Thymus (tissue), 14 donors: ENCODE measurements at places on chromosomes 12 and 14.

- no peak for DNase-seq
Observed at GRCh38 chr12:120457133-120457532, 10.9 kb downstream of the GATC start.

DNA sequence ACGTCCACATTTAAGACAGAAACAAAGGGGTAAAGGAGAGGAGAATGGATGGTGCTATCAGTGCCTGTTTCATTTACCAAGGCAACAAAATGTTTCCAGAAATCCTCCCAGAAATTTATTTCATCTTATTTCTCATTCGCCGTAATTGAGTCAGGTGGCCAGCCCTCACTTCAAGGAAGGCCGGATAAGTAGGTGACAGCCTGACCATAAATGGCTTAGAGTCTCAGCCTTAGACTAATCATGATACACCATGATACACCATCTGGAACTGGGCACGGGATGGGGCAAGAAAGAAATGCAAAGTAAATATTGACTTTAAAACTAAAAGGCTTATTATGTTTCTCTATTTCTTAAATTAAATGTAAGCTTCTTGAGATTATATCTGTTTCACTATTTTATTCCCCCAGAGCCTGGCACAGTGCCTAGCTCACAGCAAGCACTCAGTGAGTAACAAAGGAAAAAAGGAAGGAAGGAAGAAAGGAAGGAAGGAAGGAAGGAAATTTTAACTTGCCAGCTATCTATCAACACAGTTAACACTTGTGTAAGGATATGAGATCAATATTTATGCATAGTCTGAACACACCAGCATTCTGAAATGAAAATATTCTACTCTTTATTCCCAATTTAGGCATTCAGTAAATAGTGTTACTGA, 106.1 kb upstream of the FSCB start:
- no peak for DNase-seq

GRCh38 chr14:72054911-72055310, 122.7 kb downstream of the RGS6 start:
- DNase-seq = peak; percentile 45

DNA sequence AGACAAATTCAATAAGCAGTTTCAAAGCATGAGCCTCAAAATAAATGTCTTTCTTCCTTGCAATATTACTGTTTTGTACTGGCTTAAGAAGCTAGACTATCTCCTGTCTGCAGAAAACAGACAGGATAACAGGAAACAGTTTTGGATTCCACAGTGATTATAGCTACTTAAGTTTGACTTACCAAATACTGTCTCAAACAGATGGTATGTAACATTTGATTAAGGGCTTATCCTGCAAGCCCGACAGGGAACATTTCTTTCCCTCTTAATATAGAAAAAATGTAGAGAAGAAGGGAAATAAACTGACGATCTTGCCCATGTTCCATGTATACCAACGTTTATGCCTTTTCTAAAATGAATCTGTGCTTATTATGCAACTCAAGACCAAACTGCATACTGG, 179.9 kb upstream of the EEA1 start:
- DNase-seq = no peak

DNA sequence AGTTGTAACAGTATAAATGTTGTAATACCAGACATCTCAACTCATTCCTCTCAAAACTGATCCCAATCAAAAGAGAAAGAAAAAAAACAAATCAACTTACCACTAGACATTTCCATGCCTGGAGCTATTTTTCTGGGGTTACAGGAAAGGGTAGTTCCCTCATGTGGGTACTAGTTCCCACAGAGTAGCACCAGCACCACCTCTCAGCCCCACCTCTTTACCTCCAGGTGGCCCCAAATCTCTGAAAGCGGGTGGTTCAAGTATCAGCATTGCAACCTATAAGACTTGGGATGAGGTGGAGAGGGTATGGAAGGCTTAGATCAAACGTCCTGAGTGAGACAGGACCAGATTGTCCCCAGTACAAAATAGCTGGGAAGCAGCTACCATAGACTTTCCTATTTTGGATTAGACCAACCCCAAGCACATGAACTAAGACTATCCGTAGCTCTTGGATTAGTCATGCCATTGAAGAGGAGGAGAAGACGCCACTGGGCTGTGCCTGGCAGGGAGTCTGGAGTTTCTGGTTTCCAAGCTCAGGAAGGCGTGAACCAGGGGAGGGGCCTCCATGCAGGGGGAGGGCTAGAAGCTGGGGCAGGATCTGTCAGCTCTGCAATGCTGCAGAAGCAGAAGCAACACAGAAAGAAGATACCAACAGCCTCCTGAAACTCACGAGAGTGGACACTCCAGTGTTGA, at the start of gene SLC39A2:
TSS of gene SLC39A2 (plus strand) at position 620 of the 693 bp plus-strand sequence. CDS start 154 bp downstream, outside the sequence.
- DNase-seq = no peak

- no peak for DNase-seq
Observed at GRCh38 chr12:8156845-8157244, at the start of gene ZNF705A. Gene ZNF705A (plus strand): TSS chr12:8157015. CDS start chr12:8172626, 15,611 bp downstream.

- no peak for DNase-seq
Observed at GRCh38 chr14:22884076-22884737, 1.2 kb downstream of the REM2 start.

GRCh38 chr14:63454863-63455622, 88.1 kb downstream of the PPP2R5E start:
- no peak for DNase-seq

GRCh38 chr12:33290703-33291102, 148.9 kb downstream of the SYT10 start:
- no peak for DNase-seq

DNA sequence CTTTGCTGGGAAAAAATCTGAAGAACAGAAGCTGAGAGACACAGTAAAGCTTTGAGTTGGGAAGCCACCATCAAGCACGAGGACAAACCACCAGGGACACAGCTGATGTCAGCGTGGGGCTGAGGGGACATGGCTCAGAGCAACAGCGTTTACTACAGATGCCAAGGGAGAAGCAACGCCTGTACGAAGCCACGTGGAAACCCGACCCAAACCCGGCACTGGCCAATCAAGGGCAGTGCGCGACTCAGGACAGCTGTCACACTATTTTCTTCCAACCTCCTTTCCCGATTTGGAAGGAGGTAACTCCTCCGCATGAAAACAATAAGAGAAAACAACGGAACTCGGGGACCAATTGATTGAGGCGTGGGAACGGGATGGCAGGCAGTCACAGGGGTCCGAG, 20.2 kb upstream of the CHGA start:
- no peak for DNase-seq

DNA sequence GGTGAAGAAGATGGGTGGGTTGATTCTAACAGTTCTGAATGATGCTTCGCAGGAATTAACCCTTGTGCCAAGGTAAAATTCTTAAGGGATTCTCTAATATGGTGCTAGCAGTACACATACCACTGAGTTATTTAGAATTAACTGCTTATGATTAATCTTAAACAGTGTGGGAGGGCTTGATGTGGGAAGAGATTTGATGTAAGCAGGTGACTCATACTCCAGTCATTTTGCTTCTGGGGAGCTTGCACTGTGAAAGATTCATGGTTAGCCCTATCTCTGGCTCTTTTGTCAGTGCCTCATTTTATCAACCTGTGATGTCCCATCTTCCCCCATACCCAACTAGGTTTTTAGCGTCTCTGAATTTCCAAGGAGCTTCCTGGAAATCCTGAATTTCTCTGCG, 83.8 kb downstream of the NRXN3 start:
- no peak for DNase-seq

- no peak for DNase-seq
Observed at GRCh38 chr12:132837693-132838409, 9.2 kb upstream of the GOLGA3 start.

- DNase-seq = no peak
Observed at GRCh38 chr14:28012629-28013415, 753.8 kb upstream of the FOXG1 start.

DNA sequence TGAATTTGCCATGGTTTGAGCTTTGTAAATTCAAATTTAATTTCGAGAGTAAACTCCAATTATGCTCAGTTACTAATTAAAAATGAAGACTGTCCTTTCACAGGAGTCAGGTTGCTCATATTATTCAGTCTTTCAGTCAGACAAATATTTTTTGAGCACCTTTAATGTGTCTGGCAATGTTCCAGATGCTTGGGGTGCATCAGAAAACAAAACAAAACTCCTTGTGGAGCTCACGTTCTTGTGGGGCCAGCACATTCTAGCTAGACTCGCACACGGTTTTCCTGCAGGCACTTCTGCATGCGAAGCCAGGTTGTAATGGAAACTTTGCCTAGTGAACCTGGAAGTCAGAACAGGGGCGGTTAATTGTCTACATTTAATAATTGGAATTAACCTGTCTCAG, 64.0 kb upstream of the ATF1 start:
- no peak for DNase-seq

DNA sequence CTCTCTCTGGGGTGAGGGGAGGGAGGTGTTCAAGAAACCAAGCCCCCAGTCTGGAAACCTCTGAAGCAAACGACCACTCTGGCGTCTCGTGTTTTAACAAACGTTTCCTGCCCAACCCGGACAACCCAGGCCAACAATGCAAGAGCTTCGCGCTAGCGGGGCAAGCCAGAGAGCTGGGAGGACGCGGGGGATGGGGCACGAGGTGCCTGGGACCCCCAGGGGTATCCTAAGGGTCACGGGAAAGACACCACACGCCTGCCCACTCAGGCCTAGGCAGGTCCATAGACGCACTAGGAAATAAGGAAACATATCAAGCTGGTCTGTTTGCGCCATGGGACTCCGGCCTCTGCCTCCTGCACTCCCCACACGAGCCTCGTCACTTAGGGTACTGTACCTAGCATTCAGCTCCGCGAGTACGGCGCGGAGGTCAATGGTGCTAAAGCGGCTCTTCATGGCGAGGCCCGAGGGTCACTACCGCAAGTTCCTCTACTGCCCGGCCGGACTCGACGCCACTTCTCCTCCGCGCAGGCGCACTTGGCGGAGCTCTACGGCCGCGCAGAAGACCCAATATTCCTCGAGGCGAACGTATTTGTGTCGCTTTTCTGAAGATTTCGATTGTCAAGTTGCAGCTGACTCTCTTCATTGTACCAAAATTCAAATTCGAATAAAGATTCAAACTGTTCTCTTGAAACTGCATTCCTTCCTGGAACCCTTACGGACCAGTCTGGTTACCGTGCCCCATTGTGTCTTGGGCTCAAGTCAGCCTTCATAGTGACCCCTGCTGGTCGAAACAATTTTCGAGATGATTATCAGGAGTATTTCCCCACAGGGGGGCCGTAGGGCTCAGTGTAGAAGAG, at the start of gene NEMF:
TSS of gene NEMF (minus strand) at position 488 of the 857 bp plus-strand sequence. CDS start at position 453, 35 bp downstream.
- DNase-seq = peak; percentile 94

GRCh38 chr14:99513183-99513694, 32.0 kb downstream of the CCNK start:
- no peak for DNase-seq

DNA sequence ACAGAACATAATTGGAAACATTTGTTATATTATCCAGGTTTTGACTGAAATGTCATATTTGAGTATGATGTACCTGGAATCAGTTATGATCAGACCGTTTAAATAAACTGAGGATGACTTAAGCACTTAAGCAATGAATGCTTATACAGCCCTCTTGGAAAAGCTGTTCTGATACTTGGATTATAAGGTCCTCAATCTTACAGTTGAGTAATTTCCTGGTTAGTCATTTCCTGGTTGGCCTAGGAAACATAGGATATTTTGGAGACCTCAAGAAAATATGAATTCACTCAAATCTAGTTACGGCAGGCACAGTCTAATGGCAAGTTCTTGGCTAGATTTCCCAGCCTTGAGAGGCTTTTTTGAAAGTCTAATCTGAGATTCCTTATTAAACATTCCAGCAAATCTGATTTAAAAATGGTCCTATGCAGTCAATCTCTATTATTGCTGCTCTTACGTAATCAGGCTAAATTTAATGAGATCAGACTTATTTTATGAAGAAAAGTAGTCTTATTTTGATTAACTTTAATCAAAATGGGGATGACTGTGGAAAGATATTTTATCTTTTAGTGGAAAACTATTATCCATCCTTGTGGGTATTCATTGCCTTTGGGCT, 447.2 kb downstream of the SNAPC1 start:
- DNase-seq = no peak

GRCh38 chr14:104868060-104868740, 3.1 kb downstream of the CEP170B start:
- DNase-seq = no peak

GRCh38 chr12:132806857-132807256, 21.8 kb downstream of the GOLGA3 start:
- DNase-seq = no peak

DNA sequence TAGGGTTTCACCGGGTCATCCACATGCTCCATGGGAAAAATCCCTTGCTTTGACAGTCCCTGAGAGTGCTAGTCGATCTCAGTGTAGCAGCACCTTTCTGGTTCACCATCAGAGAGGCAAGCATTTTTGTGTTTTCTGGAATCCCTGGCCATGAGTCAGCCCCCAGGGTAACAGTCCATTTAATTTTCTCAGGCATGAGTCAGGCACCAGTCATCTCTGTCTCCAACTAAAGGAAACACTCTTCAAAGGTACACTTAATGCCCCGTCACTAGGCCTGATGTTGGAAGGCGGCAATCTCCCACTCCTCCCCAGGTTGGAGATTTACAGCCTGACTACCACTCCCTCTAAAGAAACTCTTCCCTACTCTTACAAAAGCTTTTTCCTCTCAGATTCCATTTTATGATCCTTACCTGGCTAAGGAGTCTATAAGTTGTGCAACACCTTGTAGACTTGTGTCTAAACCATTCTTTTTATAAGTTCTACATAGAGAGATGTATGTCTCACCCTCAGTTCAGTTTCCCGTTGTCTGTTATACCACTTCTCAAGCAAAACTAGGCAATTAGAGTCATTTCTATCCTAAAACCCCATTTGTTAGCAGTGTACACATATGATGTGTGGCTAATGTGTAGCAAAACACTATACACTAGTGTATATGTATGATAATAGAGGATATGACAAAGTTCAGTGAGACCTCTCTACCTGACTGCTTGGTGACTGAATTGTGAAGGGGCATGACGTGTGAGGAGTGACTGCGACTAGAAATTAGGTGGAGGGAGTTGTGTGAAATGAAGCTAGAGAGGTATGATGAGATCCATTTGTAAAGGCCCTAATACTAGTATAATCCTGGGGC, 24.6 kb downstream of the TMEM19 start:
- DNase-seq = no peak

DNA sequence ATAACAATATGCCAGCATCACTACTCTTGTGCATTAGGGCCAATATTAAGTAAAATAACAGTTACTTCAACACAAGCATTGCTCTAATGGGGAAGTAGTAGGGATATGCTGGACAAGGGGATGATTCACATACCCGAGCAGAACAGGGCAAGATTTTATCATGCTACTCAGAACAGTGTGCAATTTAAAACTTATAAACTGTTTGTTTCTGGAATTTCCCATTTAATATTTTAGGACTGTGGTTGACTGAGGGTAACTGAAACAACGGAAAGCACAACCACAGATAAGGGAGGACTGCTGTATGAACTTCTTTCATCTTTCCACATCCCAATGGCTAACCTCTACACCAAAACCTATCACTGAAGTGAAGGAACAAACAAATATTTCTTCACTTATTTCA, 36.8 kb downstream of the SARNP start:
- DNase-seq = no peak

- DNase-seq = no peak
Observed at GRCh38 chr12:59735231-59735630, 139.4 kb downstream of the SLC16A7 start.
